Immature natural killer cell (primary cell): ENCODE measurements at places on chromosomes 3 and 15.

- DNase-seq, result no peak
- no peak overlapping the region for H3K4me3 ChIP-seq
- no peaks in the 10 kb centered on the region for H3K36me3 ChIP-seq
- H3K27me3 ChIP-seq, result no peaks in the 10 kb centered on the region
These were observed 713.5 kb upstream of the ARPP21 start for GRCh38 chr3:34925851-34926250.

DNA sequence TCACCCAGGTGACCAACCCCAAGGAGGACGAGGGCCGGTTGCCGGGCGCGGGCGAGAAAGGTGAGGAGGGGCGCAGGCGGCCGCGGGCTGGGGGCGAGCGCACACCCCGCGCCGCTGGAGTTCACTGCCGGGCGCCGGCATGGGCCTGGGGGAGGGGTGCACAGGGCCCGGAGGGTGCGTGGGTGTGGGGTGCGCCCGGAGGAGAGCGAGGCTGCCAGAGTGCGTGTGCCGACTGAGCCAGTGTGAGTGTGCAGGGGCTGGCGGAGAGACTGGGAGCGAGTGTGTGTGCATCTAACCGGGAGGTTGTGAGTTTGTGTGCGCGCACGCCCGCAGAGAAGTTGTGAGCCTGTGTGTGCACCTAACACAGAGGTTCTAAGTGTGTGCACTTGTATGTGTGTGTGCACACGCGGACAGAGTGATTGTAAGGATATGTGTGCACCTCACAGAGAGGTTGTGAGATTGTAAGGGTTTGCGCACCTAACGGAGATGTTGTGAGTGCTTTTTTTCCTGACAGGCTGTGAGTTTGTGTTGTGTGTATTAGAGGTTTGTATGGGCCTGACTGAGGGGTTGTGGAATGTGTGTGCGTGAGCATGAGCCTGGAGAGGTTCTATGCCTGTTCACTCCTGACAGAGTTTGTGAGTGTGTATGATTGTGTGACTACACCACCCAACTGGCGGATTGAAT is 681 bp downstream of the CTDSPL start:
- no peaks in the 10 kb centered on the region for H3K36me3 ChIP-seq
- peak overlapping the region; percentile 86 for H3K4me3 ChIP-seq
- DNase-seq, result peak; percentile 5
- no peak overlapping the region for H3K27ac ChIP-seq
- peaks cover 24% of the 10 kb centered on the region for H3K27me3 ChIP-seq

GRCh38 chr3:170002879-170003278 is 34.9 kb upstream of the GPR160 start:
- H3K27ac ChIP-seq, result no peak overlapping the region
- H3K4me1 ChIP-seq, result peaks cover 16% of the 10 kb centered on the region
- H3K4me3 ChIP-seq, result no peak overlapping the region
- DNase-seq, result no peak
- H3K27me3 ChIP-seq, result no peaks in the 10 kb centered on the region

- no peak overlapping the region for H3K27ac ChIP-seq
- H3K36me3 ChIP-seq, result no peaks in the 10 kb centered on the region
These were observed 31.7 kb downstream of the PLSCR4 start for GRCh38 chr3:146218880-146219866.

- no peaks in the 10 kb centered on the region for H3K27me3 ChIP-seq
- H3K27ac ChIP-seq, result no peak overlapping the region
- H3K4me3 ChIP-seq, result no peak overlapping the region
- no peak for DNase-seq
- H3K36me3 ChIP-seq, result no peaks in the 10 kb centered on the region
These were observed 232.8 kb downstream of the TAFA4 start for GRCh38 chr3:68699541-68699940.

DNA sequence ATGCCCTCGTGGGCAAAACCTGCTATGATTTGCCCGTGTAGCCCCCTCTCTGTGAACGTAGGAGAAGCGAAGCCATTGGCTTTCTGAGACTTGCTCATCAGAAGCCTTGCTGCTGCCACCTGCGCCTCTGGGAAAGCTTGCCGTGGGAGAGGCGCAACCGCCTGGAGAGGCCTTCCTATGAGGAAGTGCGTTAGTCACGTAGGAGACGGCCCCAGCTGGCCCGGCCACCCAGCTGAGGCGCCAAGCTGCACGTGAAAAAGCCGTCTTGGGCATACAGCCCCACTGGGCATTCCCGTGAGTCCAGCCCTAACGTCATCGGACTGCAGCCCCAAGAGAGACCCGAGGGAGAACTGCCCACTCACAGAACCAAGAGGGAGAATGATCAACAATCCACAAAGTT is 49.1 kb upstream of the TJP1 start:
- DNase-seq, result no peak
- H3K27me3 ChIP-seq, result no peaks in the 10 kb centered on the region
- no peaks in the 10 kb centered on the region for H3K4me1 ChIP-seq
- H3K27ac ChIP-seq, result no peak overlapping the region

DNA sequence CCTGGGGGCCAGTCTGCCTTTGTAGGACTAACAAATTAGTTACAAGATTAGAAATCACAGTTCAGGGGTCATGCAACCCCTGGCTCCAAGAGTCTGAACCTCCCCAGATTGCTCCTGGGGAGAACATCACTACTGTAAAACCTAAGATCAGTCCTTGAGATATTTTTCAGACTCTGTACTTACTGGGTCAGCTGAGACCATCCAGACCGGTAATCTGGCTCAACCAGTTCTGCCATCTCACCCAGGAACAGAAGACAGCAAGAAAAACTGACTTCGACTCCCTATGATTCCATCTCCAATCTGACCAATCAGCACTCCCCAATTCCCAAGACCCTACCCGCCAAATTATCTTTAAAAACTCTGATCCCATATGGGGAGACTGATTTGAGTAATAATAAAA is 47.5 kb downstream of the NMD3 start:
- H3K27me3 ChIP-seq, result no peaks in the 10 kb centered on the region
- no peak overlapping the region for H3K27ac ChIP-seq
- no peak overlapping the region for H3K4me3 ChIP-seq
- DNase-seq, result no peak

DNA sequence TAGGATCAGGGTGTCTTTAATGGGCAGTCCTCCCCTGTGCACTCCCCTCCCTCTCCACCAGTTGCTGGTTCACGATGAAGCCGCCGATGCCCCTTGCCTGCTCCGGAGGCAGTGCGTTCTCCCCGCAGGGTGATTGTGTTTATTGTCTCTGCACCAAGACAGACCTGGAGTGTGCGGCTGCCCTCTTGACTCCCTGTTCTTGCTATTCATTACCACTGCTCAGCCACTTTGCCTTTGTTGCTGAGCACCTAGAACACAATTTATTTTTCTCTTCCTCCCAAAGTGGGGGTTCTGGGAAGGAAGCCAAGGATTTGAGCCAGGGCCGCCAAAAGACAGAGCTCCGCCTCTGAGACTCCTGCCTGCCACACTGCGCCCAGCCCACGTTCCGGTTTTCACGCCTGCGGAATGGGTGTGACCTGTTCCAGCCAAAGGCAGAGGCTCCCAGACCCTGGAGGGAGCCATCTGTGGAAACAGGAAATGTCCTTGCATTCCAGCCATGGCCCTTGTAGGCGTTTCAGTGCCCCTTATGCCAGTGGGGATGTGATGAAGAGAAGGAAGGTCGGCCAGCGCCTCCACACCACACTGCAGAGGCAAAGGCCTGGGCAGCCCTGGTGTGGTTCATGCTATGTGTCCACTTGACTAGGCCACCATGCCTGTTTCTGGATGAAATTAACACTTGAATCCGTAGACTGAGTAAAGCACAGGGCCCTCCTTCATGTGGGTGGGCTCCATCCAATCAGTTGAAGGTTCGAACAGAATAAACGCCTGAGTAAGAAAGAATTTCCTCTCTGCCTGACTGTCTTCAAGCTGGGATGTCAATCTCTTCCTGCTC is 85.8 kb downstream of the HMG20A start:
- no peak overlapping the region for H3K27ac ChIP-seq
- H3K4me1 ChIP-seq, result no peaks in the 10 kb centered on the region
- no peak for DNase-seq
- no peaks in the 10 kb centered on the region for H3K27me3 ChIP-seq
- no peak overlapping the region for H3K4me3 ChIP-seq

DNA sequence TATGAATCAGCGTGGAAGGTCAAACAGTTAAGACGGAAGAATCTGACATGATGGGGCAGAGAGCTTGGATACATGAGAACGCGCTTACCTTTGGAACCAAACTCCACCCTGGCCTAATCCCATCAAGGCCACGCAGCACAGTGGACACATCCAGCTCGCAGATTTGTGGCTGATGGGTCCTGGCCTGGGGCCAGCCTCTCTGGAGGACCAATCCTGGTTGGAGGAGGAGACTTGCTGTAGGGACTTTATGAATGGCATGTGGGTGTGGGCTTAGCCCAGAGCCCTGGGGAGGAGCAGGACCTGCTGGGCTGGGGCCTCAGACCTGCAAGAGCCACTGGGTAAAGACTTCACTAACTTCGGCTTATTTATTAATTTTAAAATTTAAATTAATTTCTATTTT is 73.4 kb upstream of the ANKRD34C start:
- no peaks in the 10 kb centered on the region for H3K36me3 ChIP-seq
- no peak overlapping the region for H3K27ac ChIP-seq
- no peak for DNase-seq
- H3K4me3 ChIP-seq, result no peak overlapping the region

GRCh38 chr3:132083583-132084279 is 48.9 kb upstream of the CPNE4 start:
- no peak overlapping the region for H3K4me3 ChIP-seq
- H3K4me1 ChIP-seq, result no peaks in the 10 kb centered on the region
- H3K27me3 ChIP-seq, result no peaks in the 10 kb centered on the region
- no peaks in the 10 kb centered on the region for H3K36me3 ChIP-seq
- DNase-seq, result no peak

DNA sequence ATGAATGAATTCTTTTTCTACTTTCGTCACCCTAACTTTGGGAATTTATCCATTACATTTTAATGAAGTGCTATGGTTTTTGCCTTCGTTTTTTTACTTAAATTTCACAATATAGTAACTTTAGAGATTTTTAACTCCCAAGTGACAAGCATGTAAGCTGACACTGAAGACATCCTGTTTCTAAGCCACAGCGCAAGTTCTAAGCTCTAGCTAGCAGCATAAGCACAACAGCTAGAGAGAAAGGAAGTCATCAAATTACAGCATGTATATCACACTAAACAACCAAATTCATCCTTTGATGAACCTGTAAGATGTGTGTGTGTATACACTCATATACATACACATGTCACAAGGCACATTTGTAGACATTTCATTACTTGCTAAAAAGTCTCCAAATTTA is 119.3 kb downstream of the P3H2 start:
- DNase-seq, result no peak
- H3K36me3 ChIP-seq, result no peaks in the 10 kb centered on the region
- H3K27ac ChIP-seq, result no peak overlapping the region
- H3K4me3 ChIP-seq, result no peak overlapping the region
- H3K4me1 ChIP-seq, result no peaks in the 10 kb centered on the region

DNA sequence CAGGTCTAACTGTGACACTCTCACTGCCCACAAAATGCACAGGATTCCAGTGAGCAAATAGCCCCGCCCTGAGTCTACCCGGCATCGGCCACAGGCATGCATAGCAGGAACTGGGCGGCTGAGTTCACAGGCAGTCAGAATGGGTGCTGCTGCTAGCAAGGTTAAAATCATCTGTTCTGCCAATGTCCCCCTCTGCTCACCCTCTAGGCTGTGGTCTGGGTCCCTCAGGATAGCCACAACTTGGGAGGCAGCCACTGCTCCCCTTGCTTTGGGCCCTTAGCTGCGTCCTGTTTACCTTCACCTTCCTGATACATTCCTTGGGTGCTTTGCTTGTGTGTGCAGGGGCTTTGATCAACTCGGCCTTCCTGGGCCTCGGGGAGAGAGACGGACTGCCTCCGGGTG is 232.9 kb upstream of the RGMA start:
- H3K36me3 ChIP-seq, result no peaks in the 10 kb centered on the region
- H3K4me3 ChIP-seq, result no peak overlapping the region
- no peaks in the 10 kb centered on the region for H3K4me1 ChIP-seq
- DNase-seq, result no peak
- no peak overlapping the region for H3K27ac ChIP-seq
- H3K27me3 ChIP-seq, result peaks cover 2% of the 10 kb centered on the region

- peaks cover 5% of the 10 kb centered on the region for H3K36me3 ChIP-seq
- no peaks in the 10 kb centered on the region for H3K27me3 ChIP-seq
- H3K4me3 ChIP-seq, result no peak overlapping the region
- DNase-seq, result no peak
- H3K27ac ChIP-seq, result no peak overlapping the region
These were observed 9.6 kb upstream of the ANXA2 start for GRCh38 chr15:60407415-60407805.

DNA sequence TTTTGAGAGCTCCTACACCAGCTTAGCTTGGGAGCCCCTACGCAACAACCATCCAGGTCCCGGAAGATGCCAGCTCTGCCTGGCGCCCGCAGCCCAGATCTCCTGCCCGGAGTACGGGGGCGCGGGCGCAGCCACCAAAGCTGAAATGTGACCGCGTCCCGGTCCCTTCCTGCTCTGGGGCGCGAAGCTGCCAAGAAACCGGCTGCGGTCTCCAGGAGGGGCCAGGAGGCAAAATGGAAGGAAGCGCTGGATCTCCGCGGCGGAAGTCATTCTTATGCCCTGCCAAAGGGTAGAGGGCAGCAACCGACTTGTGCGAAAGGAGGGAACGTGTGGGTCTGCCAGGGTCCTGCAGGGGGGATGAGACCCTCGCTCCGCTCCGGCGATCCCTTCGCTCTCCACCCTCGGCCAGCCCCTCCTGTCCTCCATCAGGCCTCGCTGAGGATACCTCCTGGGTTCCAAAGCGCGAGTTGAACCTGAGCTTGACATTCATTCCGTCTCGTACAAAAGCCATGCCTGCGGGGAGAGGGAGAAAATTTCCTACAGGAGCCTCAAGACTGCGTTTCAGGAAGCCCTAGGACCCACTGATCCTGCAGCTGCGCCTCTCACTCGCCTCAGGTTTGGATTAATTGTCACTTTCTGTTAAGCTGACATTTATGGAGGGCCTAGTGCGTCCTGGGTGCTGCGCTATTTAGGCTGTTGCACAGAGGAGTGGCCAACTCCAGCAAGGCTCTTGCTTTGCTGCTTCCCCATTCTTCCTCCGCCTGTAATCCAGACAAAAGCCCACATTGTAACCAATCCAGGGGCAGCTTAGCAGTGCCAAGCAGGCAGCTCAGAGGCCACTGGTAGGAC is 98.3 kb upstream of the VGLL3 start:
- no peaks in the 10 kb centered on the region for H3K36me3 ChIP-seq
- H3K4me3 ChIP-seq, result peak overlapping the region; percentile 65

- H3K4me3 ChIP-seq, result no peak overlapping the region
- H3K4me1 ChIP-seq, result peaks cover 25% of the 10 kb centered on the region
- peaks cover 41% of the 10 kb centered on the region for H3K27me3 ChIP-seq
- H3K36me3 ChIP-seq, result no peaks in the 10 kb centered on the region
These were observed 42.4 kb upstream of the TLE3 start for GRCh38 chr15:70140025-70140542.
